ENCODE measurements at places on chromosomes 4 and X. TPM values are rescaled to one million over a fixed set of nuclear protein-coding genes. Genes with fewer than 3 reads are reported as not detected.

CT45A2 gene
- total RNA-seq = not detected

RNF150 gene
- total RNA-seq = 30.2 TPM

TECRL gene
- total RNA-seq = 0.19 TPM

HSFX4 gene
- 0.50 TPM for total RNA-seq

SULT1B1 gene
- total RNA-seq = 0.19 TPM

SRPX2 gene
- 6.7 TPM for total RNA-seq

RASSF6 gene
- not detected for total RNA-seq

BMX gene
- total RNA-seq = not detected

JCHAIN gene
- total RNA-seq = not detected

SLC34A2 gene
- total RNA-seq = 0.16 TPM

NOP14 gene
- 12.9 TPM for total RNA-seq

TLR2 gene
- 0.38 TPM for total RNA-seq

GRCh38 chr4:179666226-179666625 lies 2224.0 kb upstream of the AGA start:
- ATAC-seq = no peak

DNA sequence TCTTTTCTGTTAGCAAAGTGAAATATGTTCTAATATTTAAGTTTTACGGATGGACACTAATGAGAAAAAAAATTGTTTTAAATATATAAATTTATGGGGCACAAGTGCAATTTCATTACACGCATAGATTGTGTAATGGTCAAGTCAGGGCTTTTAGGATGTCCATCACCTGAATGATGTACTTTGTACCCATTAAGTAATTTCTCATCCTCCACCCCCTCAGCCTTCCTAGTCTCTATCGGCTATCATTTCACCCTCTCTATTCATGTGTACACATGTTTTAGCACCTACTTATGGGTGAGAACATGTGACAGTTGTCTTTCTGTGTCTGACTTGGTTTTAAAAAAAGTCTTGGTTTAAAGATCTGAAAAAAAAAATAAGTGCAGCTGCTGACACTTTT lies 616.0 kb downstream of the IQCM start:
- no peak for ATAC-seq

GRCh38 chrX:48905090-48905790 lies 6.2 kb downstream of the SLC35A2 start:
- ATAC-seq = no peak

DNA sequence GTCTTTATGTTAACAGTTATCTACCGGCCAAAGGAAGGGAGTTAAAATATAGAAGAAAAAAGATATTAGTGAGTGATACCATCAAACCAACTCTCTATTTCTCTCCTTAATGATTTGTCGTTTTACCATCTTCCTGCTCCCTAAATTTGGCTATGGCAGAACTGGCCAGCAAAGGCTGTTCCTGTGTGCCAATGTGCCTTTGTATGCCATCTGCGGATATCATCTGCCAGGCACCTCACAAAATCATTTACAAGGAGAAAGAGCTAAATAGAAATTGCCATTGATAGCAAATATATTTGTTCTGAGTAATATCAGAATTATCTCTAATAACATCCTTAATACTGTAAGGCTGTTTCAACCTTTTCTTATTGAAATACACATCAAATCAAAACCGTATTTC lies 22.4 kb downstream of the GPM6A start:
- ATAC-seq = no peak

GRCh38 chr4:37392521-37393255 lies 148.1 kb downstream of the NWD2 start:
- peak; percentile 38 for ATAC-seq

DNA sequence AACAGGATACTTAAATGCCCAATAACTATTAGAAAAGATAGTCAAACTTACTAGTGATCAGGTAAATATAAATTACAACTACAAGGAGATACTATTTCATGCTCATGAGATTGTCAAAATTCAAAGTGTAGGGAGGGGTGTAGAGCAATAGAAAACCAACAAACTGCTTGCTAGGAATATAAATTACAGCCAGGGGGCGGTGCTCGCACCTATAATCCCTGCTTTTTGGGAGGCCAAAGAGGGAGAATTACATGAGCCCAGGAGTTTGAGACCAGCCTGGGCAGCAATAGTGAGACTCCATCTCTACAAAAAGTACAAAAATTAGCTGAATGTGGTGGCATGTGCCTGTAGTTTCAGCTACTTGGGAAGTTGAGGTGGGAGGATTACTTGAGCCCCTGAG lies 556.5 kb upstream of the NR3C2 start:
- no peak for ATAC-seq

DNA sequence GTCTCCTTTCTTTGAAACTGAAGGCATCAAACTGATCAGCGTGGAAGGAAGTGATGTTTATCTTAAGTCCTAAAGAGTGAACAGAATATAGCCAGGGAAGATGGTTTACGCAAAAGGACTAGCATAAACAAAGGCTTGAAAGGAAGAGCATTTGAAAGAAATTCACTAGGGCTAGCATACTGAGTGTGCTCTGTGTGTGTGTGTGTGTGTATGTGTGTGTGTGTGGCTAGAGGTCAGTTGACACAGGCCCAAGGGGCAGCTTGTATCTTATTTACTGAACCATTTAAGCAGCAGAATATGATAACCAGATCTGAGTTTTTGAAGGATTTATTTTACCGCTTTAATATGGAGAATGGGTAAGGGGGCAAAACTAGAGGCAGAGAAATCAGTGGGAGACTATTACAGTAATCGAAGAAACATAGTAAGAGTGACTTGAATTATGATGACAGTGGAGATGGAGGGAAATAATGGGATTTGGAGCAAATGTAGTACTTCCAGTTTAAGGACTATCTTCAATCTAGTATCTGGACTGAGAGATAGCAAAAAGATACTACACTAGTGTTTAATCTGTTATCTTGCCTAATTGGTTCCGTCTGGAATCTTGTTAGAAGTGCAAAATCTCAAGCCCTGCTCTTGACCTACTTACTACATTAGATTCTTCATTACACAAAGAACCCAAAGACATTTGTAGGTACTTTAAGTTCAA lies 36.9 kb downstream of the CEP44 start:
- no peak for ATAC-seq

DNA sequence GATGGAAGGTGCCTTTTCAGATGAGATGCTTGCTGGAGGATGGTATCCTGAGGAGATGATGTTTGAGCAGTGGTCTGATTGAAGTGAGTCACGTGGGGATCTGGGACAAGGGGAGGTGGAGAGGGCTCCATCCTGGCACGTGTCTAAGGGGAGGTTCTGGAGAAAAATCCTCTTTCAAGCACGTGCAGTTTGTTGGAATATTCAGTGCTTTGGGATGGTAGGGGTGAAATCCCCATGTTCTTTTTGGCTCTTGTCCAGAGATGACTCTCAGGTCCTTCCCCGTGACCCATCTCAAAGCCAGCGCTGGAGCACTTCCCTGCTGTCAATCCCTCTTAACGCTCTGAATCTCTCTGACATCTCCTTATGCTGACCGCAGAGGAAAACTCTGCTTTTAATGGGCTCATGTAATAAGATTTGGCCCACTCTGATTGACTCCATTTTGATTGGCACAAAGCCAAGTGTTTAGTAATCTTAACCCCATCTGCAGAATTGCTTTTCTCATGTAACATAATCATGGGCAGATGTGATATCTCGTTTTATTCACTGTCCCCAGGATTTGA lies 10.8 kb upstream of the KLKB1 start:
- ATAC-seq = no peak

DNA sequence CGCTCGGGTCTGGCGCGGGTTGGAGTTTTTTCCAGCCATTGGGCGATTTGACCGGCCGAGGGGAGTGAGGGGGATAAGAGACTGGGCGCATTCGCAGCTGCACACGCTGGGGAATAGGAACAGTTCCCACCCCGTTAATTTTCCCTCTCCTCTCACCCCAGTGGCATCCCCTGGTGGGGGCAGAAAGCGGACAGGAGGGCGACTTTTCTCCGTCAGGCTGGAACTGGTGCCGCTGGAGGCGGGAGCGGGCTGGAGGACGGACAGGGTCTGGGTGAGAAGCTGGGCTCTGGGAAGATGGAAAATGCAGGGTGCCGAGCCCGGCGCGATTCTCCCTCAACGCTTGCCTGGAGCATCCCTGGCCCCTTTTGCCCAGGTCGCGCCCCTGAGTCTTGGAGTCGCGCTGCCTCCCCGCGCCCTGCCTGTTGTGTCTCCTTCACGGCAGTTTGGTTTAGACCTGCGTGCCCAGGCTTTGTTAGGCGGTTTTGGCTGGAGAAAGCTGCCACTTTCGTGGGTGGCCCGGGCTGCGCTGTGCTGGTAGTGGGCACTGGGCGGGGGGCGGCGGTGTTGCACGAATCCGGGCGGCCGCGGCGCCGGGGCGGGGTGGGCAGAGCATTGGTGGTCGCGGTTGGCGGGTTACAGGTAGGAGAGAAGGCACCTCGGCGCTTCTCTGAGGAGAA lies 2.0 kb downstream of the ADGRL3 start:
- peak; percentile 29 for ATAC-seq

- peak; percentile 36 for ATAC-seq
These were observed 249.2 kb upstream of the RPS6KA3 start for GRCh38 chrX:20515841-20516461.

DNA sequence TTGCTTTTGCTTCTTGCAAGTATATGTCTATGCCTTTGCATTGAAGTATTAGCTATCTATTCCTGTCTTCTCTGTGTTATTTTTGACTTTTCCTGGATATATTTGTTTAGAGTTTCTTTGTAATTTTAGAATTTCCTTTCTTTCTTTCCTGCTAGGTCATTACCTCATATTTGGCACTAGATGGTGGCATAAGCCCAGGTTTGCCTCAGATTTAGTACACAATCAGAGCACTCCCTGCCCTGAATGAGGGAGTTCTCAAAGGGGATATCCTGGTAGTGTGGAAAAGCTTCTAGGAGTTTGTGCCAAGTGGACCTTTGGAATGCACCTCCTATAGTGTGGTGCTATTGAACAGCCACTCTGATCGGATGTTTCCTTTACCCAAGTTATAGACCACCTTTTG lies 181.6 kb downstream of the UGT8 start:
- no peak for ATAC-seq

DNA sequence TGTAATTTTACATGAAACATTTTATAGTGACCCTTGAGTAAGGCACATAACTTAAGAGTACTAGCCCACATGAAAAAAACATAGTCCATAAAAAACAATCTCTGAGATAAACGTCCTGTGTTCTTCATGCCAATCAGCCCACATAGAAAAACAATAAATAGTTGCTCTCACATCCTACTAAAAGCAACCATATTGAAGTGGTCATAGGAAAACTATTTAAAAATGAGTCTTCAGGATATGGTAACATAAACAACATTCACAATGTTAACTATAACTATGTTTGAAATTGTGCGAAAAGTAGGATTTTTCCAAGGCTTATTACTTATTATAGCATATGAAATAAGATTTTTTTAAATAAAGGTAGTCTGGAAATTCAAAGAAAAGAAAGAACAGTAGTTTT lies 77.1 kb upstream of the EPHA5 start:
- no peak for ATAC-seq

DNA sequence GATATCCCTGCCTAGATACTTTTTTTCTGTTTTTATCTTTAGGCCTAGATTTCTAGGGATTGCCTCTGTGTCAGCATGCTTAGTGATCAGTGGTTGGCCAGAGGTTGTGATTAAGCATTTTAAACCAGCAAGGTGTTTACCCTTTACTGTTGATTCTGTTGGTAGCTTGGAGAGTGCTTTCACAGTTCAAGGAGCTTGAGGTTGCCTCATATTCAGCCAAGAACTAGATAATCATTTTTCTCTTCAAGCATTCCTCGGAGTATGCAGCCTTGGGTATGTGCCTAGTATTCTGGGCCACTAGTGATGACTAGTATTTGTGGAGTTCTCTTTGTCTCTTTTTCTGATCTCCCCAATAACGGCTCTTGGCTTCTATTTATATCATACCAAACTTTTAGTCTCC lies 20.4 kb downstream of the APOOL start:
- no peak for ATAC-seq

Measured in motor neuron (in vitro differentiated cells).